ENCODE measurements at places on chromosomes 1 and 21. TPM values are rescaled to one million over a fixed set of nuclear protein-coding genes. Genes with fewer than 3 reads are reported as not detected.

Gene CEP350
- total RNA-seq = 48.7 TPM

Gene ISG15
- 14.3 TPM for total RNA-seq

Gene TNFRSF14
- total RNA-seq = 0.75 TPM

Gene CLCA4
- total RNA-seq = not detected

Gene TCHHL1
- not detected for total RNA-seq

Gene MYBPH
- total RNA-seq = not detected

Gene PDPN
- total RNA-seq = 9.5 TPM

Gene APOBEC4
- total RNA-seq = not detected

Gene FMO3
- total RNA-seq = not detected

Gene YY1AP1
- total RNA-seq = 54.6 TPM

Gene IL19
- not detected for total RNA-seq

Gene C1QB
- total RNA-seq = not detected

Gene HENMT1
- total RNA-seq = 5.9 TPM

DNA sequence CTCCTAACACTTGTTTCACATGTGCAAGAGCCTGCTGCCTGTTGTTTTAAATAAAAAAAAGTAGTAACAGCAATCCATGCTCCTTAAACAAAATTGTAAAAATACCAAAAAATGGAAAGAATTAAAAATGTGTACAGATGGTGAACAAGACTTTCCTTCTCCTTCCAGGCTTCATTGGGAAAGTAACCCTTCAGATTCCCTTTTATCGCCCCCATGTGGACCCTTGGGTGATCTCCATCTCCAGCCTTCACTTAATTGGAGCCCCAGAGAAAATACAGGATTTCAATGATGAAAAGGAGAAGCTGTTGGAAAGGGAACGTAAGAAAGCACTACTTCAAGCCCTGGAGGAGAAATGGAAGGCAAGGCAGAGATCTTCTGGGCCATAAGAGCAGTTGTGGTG lies 14.2 kb downstream of the VPS13D start:
- no peak for DNase-seq

DNA sequence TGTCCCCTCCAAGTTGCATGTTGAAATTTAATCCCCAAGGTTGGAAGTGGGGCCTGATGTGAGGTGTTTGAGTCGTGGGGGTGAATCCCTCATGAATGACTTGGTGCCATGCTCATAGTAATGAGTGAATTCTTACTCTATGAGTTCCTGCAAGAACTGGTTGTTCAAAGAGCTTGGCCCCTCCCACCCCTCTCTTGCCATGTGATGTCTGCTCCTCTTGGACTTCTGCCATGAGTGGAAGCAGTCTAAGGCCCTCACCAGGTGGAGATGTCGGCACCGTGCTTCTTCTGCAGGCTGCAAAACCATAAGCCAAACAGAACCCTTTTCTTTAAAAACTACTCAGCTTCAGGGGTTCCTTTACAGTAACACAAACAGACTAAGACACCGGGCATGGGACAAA lies 14.3 kb downstream of the G0S2 start:
- DNase-seq = no peak

DNA sequence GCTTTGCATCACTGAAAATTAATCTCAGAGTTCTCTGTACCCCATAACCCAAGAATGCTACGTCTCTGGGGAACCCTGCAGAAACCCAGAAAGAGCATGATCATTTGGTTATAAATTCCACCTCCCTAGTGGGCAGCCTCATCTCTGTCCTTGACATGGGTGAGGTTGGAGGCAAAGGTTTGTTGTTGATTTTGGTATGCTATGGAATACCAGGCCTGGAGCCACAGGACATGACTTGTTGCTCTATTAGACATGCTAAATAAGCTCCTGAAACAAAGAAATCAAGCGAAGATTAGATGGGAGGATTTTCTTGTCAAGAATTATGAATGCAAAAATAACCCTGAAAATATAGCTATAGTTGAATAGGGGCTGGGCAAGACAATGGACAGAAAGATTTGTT lies 197.4 kb upstream of the CAMK1G start:
- no peak for DNase-seq

GRCh38 chr1:14148526-14148925 lies 448.5 kb downstream of the PRDM2 start:
- DNase-seq = no peak

DNA sequence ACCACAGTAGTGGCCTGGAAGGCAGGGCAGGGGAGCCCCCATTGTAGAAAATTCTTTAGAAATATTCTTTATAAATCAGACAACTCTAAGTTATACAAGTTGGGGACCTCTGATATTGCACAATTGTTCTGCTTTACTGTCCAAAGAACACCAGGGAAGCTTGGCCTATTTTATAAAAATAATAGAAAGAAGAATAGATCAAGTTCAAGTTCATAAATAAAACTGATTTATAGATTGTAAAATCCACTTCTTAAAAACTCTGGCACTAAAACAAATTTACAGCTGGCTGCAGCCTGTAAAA lies 55.0 kb upstream of the GALNT2 start:
- no peak for DNase-seq

DNA sequence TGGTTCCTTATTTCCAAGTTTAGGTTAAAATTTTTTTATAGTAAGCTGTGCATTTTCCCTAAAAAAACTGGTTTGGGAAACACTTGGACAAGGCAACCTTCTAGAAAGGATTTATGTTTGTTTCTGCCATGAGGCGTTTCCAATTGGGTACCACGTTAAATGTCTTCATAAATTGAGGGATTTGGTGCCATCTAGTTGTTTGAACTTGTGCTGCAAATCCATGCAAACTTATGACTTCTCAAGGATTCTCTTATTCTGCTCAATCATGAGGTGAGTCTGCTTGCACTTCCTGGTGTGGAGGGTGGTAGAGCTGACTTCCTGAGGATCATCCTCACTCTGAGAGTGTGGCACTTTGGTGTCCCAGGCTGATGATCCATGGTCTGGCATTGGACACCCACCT lies 123.3 kb downstream of the PCNX2 start:
- DNase-seq = no peak

DNA sequence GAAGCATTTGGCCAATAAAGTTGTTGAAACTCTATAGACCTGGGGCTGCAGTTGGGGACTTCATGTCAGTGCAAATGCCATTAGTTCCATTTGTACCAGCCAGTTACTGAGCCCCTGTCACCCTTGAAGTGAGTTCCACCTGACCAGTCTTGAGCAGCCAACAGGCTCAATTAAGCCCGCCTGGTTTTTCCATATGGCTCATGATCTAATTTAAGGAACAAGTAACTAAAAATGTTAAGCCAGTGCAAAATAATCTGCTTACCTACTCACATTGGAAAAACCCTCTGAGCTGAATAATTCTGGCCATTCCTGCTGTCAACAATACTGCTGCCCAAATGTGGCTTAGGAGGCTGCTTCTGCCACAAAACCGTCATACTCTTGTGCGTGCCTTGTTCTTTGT lies 21.6 kb downstream of the NSUN4 start:
- no peak for DNase-seq

DNA sequence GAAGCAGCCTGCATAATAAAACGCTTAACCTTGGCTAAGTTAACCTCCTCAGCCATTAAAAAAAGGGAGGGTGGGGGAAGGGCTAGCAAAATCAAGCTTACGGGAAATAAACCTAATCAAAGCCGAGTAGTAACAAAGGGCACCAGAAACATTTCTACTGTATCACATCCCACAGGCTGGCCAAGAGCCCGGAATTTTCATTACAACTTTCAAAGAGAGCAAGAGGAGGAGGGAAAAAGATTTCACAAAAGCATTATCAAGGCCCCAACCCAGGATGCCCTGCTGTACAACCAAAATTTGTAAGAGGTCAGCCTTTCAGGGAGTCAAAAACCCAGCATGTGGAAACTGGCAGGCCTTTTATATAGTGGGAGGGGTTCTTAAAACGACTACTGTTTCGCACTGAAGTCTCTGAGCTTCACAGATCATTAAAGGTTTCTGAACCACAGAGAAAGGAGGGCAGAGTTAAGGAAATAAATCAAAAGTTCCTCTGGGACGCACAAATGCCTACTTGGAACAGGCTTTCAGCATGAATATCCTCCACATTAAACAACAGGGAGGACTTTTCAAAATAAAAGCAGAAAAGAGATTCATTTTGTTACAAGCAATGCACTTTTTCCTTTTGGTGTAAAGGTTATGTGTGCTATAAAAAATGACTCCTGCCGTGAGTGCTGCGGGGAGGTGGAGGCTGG lies 90.4 kb downstream of the SLC45A1 start:
- no peak for DNase-seq

DNA sequence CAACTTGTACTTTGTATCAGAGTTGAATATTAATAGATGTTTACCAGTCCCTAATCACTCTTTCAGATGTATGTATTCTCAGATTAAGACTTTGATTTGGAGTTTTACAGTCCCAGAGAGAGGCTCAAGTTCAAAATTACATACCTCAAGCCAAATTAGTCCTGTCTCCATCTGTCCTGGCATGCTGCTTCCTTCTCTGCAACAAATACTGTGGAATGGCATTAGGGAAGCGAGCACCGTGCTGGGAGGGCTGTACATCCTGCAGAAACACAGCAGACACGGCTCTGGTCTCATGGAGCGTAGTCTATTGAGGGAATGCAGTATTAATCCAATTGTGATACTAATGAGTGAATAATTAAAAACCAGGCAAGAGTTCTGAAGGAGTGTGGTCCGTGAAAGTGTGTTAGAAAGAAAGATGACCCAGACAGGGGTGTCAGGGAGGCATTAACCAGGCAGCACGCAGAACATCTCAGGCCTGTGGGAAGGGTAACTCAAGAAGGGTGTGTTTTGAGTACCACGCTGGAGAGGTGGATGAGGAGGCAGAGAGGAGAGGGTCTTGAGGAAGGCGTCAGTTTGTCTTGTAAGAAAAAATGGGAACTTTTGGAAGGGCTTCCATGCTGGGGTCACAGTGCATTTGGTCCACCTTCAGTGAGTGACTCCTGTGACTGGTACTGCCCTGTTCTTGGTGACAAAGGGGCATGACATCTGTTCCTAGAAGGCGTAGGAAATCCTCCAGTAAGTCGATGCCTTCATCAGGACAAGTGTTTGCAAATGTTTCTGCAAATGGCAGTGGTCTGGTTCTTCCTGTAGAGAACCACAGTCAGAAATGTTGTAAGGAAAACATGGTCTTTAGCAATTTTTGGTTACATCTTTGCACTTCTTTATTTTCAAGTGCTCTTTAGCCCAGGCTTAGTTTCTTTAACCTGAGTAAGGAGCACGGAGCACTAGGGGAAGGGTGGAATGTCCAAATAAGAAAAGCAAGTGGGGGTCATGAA lies 1.6 kb downstream of the RAB4A start:
- DNase-seq = no peak

DNA sequence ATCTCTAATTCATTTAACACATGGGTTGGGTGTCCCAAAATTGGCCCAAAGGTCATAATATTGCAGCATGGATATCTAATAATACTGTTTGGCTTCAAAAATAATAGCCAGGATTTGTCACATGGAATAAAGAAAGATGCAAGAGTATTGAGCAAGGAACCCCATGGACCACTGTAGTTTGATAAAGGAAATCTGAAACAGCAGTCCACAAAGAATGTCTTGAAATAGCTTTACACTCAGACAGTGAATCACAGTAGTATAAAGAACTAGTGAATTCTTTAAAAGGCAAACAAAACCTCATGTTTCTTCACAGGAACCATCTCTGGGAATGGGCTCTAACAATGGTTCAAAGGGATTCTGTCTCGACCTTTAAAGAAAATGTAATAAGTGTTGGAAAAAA lies 576.1 kb upstream of the ZRANB2 start:
- no peak for DNase-seq

DNA sequence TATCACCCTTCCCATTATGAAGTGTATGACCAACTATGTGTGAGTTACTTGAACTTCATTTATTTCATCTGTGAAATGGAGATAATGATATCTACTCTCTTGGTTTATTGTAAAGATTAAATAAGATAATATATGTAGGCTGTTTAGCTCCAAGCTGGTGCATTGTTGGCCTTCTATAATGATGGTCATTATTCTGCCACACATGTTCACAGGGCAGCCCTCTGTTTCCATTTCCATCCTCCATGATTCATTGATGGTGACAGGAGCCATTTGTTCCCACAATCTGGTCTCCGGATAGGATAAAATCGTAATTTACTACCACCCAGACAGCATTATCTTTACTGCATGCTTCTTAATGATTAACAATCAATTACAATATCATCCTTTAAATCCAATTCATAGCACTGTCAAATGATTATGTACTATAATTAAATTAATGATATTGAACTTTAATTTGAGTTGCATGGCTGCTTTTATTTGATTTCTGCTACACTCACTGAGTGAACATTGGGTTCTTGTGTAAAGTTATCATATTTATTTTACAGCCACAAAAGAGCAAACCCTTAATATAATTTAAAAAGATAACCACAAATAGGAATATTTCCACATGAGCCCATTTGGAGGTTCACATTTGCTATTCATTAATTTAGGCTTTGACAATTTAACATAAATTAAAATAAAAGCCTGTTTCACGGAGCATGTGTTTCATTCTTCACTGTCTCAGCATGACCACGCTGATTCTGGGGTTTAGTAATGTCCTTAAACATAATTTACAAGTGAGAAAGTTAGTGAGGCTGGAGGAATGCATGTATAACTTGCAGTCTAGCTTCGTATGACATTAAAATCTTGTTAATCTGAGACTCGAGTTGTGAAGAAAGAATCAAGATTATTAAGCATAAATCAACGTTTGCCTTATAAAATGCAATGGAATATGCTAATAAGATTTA lies 596.4 kb upstream of the ZRANB2 start:
- DNase-seq = no peak

DNA sequence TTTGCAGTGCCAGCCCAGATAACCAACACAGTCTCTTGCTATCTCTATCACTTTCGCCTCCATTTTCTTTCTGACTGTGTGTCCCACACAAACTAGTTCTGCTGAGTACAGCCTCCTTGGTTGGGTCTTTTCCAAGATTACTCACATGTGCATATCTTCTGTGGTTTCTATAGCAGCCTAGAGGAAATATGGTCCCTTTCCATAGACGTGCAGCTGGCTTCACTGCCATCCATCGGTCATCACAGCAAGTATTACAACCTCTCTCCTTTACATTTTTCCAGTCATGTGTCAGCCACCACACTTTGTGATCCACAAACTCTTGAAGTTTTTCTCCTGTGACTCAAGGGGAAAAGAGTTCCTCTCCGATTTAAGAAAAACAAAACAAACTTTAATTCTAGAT lies 893.4 kb upstream of the ADGRL4 start:
- DNase-seq = no peak

- no peak for DNase-seq
Measured at GRCh38 chr1:28144203-28145135, 32.0 kb downstream of the PTAFR start.

- no peak for DNase-seq
Measured at GRCh38 chr1:248850536-248851251, 8.2 kb downstream of the ZNF692 start.

DNA sequence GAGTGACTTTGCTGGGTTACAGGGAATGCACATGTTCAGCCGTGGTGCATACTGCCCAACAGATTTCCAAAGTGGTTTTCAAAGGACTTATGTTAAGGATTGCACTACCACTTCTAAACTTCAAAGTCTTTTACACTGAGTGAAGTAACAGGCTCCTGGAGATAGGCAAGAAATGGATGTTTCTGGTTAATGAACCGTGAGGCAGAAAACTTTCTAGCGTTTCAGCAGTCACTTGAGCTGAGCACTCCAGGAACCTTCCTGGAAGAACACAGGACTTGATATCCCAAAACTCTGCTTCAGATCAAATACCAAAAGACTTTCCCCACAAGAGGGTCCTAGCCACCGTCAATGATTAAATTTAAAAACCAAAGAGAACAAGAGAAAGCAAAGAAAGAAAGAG lies 74.3 kb upstream of the ATP1A1 start:
- DNase-seq = no peak

GRCh38 chr1:12285496-12286143 lies 55.8 kb downstream of the VPS13D start:
- no peak for DNase-seq
